Activated T-helper 1 cell treated with anti-CD3 and anti-CD28 coated beads, Interleukin-12 subunit alpha, Interleukin-12 subunit beta, Interleukin-2, Interleukin-4 antibody, amounts not matched to agents 30 ng/mL and 10 ng/mL and 1 ng/mL, durations not matched to agents 14 hours and 24 hours and 36 hours (primary cell): ENCODE measurements at places on chromosomes 6 and 20.

GRCh38 chr6:70790483-70791224 lies 123.0 kb downstream of the SMAP1 start:
- no peak for DNase-seq

- DNase-seq, result no peak
Observed at GRCh38 chr6:148459238-148459637, 116.6 kb downstream of the SASH1 start.

DNA sequence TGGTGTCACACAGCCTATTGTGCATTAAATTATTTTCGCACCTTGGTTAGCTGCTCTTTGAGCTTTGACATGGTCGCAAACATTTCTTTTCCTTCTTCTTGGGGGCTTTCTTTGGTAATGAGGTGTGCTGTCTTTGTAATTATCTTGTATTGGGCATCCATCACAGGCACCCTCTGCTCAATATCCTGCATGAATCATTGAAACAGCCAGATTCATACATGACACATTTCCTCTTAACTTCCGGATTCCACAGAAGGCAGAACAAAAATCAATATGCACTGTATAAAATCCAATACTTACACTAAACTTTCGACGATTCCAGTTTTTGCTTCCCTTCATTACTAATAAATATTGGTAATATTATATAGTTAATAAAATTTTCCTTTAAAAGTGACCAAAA lies 175.6 kb downstream of the SYNE1 start:
- DNase-seq, result no peak

GRCh38 chr20:35773154-35773751 lies 1.4 kb downstream of the PHF20 start:
- peak; percentile 46 for DNase-seq

DNA sequence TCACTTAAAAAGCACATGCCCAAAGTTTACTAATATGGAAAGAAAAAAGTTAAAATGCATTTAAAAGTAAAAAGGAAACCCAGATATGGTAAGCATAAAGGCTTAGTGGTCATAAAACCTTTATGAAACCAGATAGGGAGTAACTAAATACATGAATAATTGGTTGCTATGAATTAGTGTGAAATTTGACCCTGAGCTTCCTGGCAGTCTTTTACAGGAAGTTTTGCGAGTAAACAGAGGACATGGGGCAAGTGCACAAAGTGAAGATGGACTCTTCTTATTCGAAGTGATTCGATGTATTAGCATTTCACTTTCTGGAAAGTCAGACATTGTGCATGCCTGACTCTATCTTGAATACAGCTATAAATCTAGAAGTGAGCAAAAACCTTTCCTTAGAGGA lies 90.9 kb upstream of the MLIP start:
- DNase-seq, result no peak

- no peak for DNase-seq
Observed at GRCh38 chr20:8587810-8588209, 455.7 kb downstream of the PLCB1 start.

DNA sequence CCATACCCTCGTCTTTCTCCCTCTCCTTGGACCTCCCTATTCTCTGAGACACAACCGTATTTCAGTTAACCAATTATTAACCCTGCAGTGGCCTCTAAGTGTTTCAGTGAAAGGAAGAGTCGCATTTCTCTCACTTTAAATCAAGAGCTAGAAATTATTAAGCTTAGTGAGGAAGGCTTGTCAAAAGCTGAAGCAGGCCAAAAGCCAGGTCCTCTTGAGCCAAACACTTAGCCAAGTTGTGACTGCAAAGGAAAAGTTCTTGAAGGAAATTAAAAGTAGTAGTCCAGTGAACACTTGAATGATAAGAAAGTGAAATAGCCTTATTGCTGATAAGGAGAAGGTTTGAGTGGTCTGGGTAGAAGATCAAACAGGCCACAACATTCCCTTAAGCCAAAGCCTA lies 58.3 kb downstream of the SNX9 start:
- no peak for DNase-seq

DNA sequence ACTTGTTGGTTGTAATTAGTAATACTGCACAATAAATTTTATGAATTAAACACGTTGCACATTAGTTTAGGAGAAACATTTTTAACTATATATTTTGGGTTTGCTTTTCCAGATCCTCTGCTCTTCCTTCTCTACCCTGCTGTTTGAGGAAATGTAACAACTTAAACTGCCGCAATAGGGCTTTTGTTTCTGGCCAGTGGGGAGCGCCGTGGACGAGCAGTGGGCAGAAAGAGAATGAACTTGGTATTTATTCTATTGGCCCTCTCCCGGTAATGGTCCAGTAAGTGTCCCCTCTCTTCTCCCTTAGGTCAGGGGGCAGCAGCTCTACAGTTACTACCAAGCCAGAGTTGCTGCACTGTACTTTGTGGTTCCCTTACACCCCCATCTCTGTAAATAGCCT lies 35.2 kb upstream of the EPHA7 start:
- no peak for DNase-seq

- DNase-seq, result no peak
Observed at GRCh38 chr6:146857980-146858347, 259.2 kb downstream of the ADGB start.

DNA sequence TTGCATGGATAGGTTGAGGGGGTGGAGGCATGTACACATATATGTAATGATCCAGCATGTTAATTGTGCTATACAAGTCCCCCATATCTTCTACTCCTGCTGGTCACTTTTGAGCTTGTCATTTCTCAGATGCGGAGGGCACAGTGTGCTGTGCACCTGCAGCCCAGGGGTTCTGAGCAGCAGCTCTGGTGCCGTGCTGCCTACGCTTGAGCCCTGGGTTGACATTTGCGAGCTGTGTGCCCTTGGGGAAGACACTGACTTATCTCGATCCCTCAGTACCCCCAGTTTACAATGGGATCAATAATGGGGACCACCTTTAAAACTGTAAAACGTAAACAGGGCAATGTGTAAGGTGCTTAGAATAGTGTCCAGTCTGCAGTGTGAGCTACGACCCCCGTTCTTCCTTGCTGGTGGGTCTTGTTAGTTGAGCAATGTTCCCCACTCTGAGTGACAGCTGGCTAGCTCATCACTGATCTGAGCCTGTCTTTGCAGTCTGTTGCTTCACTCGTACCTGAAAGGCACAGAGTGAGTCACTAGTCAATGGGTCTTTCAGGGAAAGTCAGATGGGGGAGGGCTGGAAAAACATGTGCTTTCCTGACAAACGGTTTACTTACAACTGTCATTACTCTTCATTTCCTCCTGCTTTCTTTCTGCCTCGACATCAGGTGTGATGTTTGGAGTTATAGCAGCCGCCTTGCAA lies 91.7 kb downstream of the SLC2A10 start:
- DNase-seq, result no peak

- DNase-seq, result no peak
Observed at GRCh38 chr6:4153514-4153985, 18.2 kb upstream of the ECI2 start.

DNA sequence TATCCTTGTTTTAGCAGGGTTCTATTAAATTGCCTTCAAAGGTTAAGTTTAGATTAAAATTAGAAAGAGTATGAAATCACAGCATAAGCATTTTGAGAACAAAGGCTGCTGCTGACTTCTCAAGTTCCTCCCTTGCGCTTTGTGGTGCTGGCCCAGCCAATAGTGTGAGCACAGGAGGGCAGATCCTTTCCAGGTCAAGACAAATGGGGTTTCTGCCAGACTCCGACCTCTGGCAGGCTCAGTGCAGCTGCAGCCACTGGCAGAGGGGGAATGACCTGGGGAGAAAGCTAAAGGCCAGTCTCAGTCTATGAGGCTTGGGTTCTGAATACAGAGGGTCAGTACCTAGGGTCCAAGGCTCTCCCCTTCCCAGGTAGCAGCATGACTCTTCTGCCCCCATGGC lies 27.0 kb downstream of the CLIC5 start:
- no peak for DNase-seq

DNA sequence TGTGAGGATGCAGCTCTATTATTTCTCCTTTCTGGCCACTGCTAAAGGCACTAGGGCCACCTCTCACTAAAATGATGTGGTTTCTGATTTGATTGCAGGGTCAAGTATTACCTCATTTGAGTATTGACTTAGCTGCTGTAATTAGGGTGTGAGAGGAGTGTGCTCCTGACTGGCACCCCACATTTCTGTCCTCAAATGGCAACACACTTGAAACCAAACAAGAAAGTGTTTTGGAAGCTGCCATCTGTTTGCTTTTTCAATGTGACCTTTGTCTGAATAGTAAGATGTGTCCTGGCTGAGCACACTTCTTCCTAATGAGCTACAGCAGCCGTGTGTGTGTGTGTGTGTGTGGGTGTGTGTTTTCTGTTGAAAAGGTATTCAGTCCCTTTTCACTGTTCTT lies 62.8 kb upstream of the SCP2D1 start:
- DNase-seq, result no peak

GRCh38 chr6:56570413-56571359 lies 72.0 kb downstream of the DST start:
- DNase-seq, result no peak

DNA sequence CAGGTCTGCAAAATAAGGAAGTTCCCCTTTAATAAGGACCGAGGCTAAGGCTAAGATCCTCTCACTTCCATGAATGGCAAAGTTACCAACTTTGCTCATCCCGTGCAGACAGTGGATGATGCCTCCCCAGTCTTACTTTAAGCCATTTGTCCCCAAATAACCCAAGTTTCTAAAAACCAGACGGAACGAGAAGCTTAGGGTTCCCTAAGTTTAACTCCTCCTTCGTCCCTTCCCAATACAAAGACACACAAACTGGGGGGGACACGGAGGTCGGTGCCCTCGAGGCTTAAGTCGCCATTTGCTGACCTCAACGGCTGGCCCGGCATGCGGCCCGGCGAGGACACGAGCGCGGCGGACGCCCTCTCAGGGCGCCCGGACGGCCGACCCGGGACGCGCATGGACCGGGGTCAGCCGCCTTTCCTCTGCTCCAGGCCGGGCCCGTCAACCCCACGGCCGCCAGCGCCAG lies 527 bp downstream of the FBXO30 start:
- no peak for DNase-seq

GRCh38 chr20:20969701-20970280 lies 136.4 kb downstream of the LINC00237 start:
- DNase-seq, result no peak

GRCh38 chr20:33897313-33897912 lies 86.3 kb downstream of the CHMP4B start:
- no peak for DNase-seq

- no peak for DNase-seq
Observed at GRCh38 chr6:24906314-24906713, 29.4 kb downstream of the RIPOR2 start.

GRCh38 chr20:43442282-43442880 lies 15.3 kb upstream of the SRSF6 start:
- DNase-seq, result no peak

DNA sequence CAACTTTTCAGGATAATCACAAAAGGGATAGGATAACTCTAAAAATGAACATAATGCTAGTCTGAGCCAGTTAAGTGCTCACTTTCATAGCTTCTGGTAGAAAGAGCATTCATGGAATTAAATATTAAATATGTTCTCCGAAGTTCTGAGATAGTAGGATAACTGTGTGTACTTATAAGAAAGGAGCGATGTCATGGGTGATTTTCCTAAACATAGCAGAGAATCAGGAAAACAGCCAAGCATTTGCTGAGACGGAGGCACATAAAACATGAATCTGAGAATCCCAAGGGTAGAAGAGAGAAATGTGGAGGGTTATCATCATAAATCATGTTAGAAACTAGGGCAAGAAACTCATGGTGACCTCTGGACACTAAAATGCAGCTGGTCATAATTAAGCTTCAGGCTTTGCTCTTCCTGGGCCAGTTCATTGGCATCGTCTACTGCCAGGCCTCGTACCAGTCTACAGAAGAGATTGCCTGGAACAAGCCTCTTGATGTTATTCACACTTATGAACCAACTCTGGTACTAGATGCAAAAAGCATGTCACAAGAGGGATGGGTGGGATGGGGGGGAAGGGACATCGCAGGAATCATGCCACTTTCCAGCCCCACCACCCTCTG lies 436.6 kb downstream of the PRKN start:
- DNase-seq, result no peak

- DNase-seq, result no peak
Observed at GRCh38 chr20:48234951-48235350, 449.7 kb upstream of the SULF2 start.

GRCh38 chr6:127860723-127861122 lies 40.1 kb downstream of the THEMIS start:
- no peak for DNase-seq

DNA sequence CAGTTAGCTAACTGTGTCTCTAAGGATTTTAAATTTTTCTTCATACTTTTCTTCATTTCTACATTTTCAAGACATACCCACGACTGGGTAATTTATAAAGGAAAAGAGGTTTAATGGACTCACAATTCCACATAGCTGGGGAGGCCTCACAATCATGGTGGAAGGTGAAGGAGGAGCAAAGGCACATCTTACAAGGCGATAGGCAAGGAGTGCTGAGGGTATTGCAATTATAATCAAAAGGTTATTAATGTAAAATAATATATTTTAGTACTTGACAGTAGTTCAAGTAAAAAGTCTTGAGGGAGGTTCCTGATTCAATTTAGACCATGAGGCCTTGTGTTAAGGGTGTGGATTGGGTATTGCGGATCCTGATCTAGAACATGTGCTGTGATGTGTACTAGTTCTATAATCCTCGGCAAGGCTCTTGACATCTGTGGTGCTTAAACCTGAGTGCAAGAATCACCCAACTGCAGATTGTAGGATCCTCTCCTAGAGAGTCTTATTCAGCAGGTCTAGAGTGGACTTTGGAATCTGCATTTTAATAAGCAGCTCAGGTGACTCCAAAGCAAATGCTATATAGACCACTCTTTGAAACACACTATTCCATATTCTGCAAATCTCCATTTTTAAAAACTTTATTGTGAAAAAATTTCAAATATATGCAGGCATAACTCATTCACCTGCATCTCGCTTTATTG lies 7.2 kb upstream of the ABCC10 start:
- no peak for DNase-seq

DNA sequence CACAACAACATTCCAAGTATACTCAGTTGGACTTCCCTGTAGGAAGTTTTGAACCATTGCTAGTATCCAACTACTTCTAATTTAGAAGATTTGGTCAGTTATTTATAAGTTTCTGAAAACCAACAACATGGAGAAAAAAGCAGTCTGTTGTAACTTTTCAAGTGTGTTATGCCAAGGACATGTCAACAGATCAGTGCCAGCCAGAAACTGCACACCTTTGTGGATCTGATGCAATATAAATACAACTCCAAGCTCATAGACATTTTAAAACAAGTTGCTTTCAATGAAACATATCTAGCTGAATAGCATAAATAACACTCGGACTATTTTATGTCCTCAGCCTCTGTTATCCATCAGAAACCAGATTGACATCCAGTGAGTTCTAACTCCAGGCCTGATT lies 58.3 kb upstream of the CARMIL1 start:
- DNase-seq, result no peak

GRCh38 chr20:47286681-47287080 lies 69.8 kb downstream of the ZMYND8 start:
- no peak for DNase-seq

DNA sequence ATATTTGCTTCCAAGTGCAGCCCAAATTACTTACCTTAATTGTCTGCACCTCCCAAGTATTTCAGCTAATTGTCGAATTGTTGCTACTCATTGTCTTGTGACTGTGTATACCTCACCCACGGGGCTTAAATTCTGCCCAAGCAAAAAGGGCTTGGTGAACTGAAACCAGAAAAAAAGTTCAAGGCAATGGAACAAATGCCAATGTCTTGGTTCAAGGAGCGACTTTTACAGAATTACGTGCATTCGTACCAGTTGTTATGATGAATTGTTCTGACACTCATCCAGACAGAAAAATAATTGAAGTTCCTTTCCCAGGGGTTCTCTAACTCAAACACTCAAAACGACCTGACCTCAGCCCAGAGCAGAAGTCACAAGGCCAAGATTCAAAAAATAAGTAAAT lies 13.9 kb upstream of the PXDC1 start:
- no peak for DNase-seq

GRCh38 chr6:168015482-168016175 lies 18.2 kb downstream of the KIF25 start:
- DNase-seq, result no peak
